ENCODE measurements at places on chromosomes 7 and 10.

DNA sequence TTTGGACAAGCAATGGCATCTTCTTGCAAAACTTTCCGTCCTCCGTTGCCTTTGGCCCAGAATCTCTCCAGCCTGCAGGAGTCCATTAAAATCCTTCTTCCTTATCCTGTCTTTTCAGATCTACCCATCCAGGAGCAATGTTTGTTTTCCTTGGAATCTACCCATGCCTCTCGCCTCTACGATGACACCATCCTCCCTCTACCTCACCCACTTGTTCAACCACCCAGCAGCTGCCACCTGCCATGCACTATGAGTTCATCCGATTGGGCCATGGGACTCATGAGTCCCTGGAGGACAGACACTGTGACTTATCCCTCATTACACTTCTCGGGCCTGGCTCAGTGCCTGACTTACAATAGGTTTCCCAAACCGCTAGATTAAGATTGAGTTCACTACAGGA lies 26.8 kb upstream of the MGMT start:
- DNase-seq = no peak

DNA sequence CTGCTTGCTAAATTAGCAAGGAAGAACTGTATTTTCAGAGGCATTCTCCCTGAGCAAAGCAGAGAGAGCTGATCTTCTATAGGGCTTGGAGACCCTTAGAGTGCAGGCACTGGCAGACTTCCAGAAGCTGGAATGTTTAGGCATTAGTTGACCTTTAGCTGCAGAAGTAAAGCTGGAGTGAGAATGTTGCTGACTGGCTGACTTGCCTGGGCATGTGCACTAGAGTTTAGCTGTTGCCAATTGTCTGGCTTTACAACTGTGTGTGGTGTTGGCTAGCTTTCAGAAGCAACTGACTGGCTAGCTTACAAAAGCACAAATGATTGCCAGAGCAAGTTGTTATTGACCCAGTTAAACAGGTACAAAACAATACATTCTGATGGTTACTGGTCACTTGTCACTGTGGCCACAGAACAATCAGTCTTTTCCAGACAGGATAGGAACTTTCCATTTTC lies 25.1 kb downstream of the FAM13C start:
- DNase-seq = no peak

DNA sequence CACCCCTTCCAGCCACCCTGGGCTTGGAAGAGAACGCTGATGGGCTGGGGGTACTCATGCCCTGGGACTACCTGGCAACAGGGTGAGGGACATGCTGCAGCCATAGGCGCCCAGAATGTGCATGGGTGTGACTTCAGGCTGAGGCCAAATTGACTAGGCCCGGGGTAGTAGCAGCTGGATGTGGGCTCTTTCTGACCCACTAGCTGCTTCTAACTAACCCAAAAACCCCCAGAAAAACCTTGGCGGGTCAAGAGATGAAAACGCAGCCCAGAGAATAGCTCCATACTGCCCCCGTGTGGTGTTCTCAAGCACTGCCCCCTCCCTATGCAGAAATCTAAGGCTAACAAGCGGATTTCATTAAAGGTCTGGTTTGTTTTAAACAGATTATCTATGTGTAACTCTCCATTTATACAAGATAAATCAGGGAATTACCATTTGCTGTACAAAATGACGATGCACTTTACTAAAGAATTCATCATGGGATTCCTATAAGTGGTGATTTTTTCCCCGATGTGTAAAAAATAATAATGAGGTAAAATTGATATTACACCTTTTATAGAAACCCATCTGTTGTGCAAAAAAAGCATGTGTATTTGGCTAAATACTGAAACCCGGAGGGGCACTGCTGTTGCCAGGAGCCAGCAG lies 4.2 kb downstream of the SMARCD3 start:
- DNase-seq = no peak

GRCh38 chr10:60281792-60282353 lies 107.8 kb downstream of the ANK3 start:
- no peak for DNase-seq

GRCh38 chr7:126398851-126399529 lies 853.8 kb downstream of the GRM8 start:
- DNase-seq = no peak

- DNase-seq = no peak
These were observed 20.4 kb downstream of the LRMDA start for GRCh38 chr10:75451831-75452230.

DNA sequence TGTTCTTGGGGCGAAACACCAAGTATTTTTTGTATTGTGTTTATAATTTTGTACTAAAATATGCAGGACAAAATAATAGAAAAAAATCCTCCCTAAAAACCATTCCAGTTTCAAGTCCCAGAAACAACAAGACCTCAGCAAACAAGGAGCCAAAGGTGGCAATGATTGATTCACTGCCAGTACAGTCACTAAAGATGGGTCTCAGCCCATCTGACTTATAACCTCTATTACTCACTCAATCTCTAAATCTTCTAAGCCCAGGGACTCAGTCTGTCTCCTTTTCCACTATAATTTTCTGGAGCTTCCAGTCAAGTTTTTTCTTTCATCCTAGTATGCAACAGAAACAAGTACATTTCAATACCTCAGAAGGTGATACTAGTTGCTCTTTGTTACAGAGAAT lies 33.3 kb downstream of the SNX13 start:
- no peak for DNase-seq

DNA sequence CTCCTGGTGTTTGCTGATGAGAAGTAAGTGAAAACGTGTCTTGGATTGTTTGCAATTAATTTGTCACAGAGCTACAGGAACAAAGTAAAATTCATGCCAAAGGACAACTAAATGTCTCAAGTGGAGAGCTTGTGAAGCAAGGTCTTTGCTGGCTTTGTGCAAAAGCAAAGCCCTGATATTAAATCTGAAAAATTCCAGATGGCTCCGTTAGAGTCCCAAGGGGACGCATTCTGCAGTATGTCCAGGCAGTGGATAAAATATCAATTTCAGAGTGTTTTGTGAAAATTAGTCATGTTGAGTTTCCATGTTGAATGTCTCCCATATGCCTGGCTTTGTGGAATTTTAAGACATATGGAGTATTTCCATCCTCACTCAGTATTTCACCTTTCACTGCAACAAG lies 102.5 kb upstream of the PTN start:
- DNase-seq = no peak

GRCh38 chr7:42238709-42239366 lies 1.8 kb upstream of the GLI3 start:
- no peak for DNase-seq

- DNase-seq = no peak
These were observed 230.6 kb upstream of the CHRM2 start for GRCh38 chr7:136637813-136638212.

- DNase-seq = no peak
These were observed 3.6 kb upstream of the EVX1 start for GRCh38 chr7:27238979-27239386.

All from stimulated activated CD4-positive, alpha-beta T cell treated with anti-CD3 and anti-CD28 coated beads, Interleukin-1b, Interleukin-23, amount 100 ng/mL, for 1 hour (primary cell).